T-helper 1 cell (primary cell): ENCODE measurements at places on chromosomes 11 and 22.

- no peak for DNase-seq
Measured at GRCh38 chr11:76459299-76459698, 14.5 kb downstream of the EMSY start.

GRCh38 chr22:46491946-46492345 lies 45.5 kb downstream of the CELSR1 start:
- no peak for DNase-seq

DNA sequence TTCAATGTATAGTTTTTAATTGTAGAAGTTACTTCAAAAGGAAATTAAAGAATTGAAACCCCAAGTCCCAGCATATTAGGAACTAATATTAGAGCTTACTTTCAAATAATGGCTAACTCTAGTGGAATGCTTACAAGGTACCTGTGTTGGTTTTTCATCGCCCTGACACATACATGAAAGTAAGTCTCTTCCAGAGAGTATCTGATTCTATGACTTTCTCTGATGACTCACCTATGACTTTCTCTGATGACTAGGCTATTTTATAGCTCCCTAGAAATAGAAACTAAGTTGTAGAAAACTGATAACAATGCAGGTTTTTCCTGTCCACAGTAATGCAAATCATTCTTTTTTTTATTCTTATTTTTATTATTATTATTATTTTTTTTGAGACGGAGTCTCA lies 33.6 kb upstream of the MMP7 start:
- peak; percentile 37 for DNase-seq

DNA sequence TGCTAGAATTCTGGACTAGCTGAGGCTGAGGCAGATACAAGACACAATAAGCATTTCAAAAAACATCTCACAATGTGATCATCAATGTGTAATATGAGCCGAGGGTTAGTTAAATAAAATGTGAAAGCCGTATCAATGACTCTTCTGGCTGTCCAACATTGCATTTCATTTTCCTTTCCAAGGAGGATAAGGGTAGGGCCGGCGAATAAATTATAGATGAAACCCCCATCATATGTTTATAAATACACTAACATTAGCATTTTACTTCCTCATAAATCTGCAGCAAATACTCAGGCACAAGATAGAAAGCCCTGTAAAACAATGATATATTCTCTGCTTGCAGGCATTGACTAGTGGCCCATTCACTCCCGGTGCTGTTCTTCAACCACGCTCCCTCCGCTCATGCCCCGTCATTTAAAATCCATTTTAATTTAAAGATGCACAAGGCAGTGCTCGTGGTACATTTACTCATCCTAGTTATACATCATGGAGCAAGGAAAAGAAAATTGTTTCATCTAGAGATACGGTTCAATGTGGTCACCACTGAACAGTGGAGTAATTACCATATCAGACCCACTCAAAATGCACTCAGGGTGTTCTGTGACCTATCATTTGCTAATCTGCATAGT lies 59.9 kb upstream of the RCN1 start:
- no peak for DNase-seq

DNA sequence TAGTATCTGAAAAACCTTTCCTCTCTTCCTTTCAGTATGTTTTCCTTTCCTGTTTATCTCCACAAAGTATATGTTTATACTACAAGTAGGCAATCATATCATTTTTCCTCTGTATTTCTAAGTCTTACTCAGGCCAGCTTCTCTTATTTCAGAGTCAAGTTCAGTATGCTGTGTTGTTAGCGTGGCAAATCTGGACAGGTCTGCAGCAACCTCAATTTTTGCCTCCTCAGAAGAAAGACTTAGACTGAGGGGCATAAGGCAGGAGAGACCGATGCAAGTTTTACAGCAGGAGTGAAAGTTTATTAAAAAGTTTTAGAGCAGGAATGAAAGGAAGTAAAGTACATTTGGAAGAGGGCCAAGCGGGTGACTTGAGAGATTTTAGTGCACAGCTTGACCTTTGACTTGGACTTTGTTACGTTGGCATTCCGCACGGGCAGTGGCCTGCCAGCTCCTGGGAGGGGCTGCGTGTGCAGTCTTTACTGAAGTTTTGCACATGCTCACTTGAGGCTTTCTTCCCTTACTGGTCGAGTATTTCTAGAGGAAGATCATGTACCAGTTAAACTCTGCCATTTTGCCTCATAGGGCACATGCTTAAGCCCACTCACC lies 343.2 kb downstream of the NTM start:
- DNase-seq: no peak

GRCh38 chr11:61922539-61922938 lies 5.2 kb upstream of the RAB3IL1 start:
- no peak for DNase-seq

- DNase-seq: no peak
Measured at GRCh38 chr11:17986007-17986710, 26.7 kb downstream of the SERGEF start.

GRCh38 chr22:48869161-48869560 lies 958.5 kb downstream of the BRD1 start:
- DNase-seq: no peak

- DNase-seq: peak; percentile 17
Measured at GRCh38 chr22:22422629-22423112, 85.9 kb downstream of the ZNF280B start.

- DNase-seq: no peak
Measured at GRCh38 chr11:129950101-129951091, 52.2 kb downstream of the PRDM10 start.

- DNase-seq: no peak
Measured at GRCh38 chr11:66987158-66987620, 12.1 kb downstream of the C11orf86 start.

DNA sequence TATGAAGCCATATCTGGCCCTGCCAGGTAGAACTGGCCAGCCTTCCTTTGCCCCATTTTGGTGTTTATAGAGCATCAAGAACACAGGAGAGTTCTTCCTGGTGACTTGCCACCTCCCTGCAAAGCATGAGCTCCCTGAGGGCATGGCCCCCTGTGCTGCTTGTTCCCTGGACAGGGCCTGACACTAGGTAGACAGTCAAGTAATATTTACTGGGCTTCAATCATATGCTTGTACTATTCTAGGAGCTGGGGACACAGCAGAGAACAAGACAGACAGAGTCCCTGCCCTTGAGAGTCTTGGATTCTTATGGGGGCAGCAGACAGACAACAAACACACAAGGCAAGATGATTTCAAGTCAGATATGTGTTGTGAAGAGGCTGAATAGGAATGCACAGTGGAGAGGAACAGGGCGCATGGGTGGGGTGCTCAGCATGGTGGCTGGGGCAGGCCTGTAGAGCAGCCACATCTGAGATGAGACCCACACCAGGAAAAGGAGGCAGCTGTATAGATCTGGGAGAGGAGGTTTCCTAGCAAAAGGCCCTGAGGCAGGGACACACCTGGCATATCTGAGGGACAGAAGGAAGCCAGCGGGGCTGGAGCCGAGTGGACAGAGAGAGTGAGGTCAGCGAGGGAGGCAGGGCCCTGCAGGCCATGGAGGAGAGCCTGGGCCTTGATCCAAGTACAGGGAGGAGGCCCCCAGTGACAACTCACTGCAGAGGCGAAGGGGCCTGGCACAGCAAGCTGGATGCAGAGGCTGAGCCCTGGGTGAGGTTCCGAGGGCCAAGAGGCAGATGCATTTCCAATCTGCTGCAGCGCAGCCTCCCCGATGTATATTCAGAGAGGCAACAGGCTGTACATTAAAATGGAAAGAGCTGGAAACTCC lies 10.2 kb upstream of the CBX6 start:
- no peak for DNase-seq

DNA sequence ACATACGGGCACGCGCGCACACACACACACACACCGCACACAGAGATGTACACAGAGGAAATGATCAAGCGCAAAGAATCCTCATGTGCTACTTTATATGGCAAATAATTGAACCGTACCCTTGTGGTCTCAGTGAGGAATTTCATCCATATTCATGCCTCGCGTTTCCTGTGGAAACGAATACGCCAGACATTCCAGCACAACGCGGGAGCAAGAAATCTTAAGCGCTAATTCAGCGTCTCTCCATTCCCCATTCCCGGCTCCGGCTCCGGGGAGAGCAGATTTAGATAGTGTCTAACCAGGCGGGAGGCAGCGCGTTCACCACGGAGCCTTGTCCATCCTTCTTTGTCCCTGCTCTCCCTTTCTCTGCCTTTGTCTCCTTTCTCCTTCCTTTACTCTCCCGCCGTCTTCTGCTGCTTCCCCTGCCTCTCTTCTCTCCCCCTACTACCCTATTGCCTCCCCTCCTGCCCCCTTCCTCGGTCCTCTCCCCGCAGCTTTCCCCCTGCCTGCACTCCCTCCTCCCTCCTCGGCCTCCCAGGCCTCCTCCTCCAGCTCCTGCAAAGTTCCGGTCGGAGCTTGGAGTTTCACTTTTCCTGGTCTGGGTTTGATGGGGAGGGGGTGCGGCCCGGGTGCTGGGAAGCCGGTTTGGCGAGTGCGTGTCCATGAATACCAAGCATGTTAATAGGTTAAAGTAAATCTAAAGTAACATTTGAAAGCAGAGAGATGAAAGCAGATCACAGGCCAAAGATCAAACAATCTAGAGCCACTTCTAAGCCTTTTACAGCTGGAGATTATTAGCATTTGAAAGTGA lies 579.3 kb downstream of the BUD13 start:
- DNase-seq: no peak

- DNase-seq: no peak
Measured at GRCh38 chr11:121996574-121996973, 119.4 kb downstream of the BLID start.
